HCEC 1CT (cell line): ENCODE measurements at places on chromosomes 5 and 9.

GRCh38 chr9:81906671-81907070, 21.6 kb upstream of the SPATA31D4 start:
- DNase-seq: peak; percentile 44

DNA sequence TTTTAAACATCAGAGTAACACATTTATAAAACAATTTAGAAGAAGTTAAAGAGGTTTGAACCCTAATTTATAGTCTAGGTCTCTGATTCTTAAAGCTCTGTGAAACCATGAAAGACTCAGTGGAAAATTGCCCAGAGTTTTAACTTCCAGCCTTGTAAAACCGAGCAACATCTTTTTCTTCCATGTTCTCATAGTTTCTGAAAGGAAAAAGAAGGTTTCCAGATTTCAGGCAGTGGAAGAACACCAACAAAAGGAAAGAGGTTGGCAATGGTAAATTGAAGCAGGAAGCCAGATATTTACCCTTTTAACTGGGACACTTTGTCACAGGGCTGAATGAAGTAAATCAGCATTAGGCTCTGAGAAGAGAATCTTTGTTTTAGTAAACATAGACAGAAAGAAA, 1999.3 kb downstream of the MAT2B start:
- no peak for DNase-seq

DNA sequence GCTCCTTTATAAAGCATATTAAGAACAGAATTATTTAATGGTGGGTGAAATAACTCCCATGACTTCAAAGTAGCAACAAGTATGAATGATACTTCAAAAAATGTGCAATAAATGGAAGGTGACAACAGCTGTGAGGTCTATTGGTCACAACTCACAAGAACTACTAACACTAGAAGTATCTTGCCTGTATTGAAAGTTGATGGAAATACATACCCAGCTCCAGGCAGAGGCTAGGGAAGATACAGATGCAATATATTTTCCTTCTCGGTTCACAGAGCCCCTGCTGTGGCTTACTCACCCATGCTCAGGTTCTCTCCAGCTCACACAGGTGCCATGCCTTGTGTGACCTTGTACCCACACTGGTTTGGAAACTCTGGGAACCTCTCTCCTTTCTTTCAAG, 133.8 kb downstream of the LIFR start:
- no peak for DNase-seq

DNA sequence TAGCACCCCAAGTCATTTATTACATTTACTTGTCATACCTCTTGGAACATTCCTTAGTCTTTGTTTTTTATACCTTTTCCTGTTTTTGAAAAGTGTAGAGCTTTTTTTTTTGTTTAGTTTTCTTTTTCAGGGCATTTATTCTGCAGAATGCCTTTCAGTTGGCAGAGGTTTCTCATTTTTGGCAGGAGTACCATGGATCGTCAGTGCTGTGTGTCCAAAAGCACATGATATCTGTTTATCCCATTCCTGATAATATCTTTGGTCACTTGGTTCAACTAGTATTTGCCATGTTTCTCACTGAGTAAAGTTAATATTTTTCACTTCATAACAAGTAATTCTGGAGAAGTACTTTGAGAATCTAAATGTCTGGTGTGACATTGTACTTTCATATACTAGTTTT, 10.7 kb downstream of the OGN start:
- DNase-seq: no peak

- peak; percentile 13 for DNase-seq
Observed at GRCh38 chr5:124370601-124371000, 375.8 kb downstream of the ZNF608 start.

GRCh38 chr9:18493451-18493993, 19.6 kb downstream of the ADAMTSL1 start:
- peak; percentile 69 for DNase-seq

- no peak for DNase-seq
Observed at GRCh38 chr5:31396611-31397295, 135.1 kb downstream of the DROSHA start.

GRCh38 chr5:125536582-125536981, 790.1 kb upstream of the ZNF608 start:
- DNase-seq: peak; percentile 68

DNA sequence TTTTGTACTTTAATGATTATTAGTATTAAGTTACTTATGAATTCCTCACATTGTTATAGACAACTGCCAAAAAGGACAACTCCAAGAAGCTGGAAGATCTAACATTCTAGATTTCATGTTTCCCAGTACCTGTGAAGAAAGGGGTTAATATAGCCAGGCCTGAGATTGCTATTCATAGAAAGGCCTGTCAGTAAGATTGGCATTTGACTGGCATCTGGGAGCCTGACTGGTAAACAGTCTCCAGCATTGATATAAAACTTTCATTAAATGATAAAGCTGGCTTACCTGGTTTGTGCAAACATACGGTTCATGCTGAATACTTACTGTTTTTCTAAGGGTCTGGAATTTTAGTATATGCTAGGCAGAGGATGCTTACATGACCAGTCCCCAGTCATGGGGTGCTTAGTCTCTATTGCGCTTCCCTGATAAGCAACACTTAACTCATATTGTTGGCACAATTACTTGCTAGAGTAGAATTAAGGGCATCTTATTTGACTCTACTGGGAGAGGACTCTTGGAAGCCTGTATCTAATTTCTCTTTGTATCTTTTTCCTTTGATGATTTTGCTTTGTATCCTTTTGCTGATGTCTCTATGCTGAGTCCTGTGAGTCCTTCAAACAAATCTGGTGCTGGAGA, 340.4 kb upstream of the SEMA6A start:
- no peak for DNase-seq
